Stimulated activated CD8-positive, alpha-beta memory T cell treated with anti-CD3 and anti-CD28 coated beads, Interleukin-12 subunit alpha, Interleukin-12 subunit beta, amount 100 ng/mL, for 1 hour (primary cell): ENCODE measurements at places on chromosomes 12 and 14.
A peak's percentile ranks its signal among the peaks of the same experiment; 100 is the strongest.

DNA sequence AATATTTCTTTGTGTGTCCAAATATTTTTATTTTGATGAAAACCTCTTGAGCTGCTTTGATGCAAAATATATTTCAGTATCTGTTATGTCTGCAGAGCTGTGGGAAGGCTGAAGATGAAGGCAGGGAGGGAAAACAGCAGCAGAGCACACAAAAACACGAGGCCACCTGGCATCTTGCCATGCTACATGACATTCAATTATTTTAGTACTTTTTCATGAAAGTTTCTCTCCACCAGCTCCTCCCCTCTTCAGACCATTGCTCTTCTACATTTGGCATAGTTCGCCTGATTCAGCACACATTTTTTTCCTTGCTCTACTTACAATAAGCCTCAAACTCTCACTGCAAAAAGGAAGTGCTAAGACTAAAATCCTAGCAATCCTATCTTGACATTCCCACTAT, 4.6 kb upstream of the ALX1 start:
- no peak for DNase-seq

DNA sequence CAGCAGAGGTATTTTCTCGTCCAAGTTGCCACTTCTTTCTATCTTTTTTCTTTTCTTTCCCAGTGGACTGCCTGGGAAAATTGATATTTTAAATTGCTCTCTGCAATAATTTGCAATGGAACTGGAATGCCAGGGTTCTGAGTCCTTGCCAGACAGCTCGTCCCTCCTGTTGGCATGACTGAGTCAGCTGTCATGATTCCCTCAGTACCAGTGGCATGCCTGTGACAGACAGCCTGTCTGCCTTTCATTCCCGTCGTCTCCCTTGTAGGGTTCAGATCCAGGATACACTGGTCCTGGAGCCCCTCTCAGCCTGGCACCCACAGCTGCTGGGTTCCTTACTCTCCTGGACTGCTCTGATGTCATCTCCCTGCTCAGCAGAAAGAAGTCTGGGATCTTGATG, 84.8 kb downstream of the PTPN11 start:
- no peak for DNase-seq

- DNase-seq, result no peak
Observed at GRCh38 chr14:93824518-93825234, 36.4 kb upstream of the PRIMA1 start.

GRCh38 chr12:673849-674248, 10.6 kb upstream of the NINJ2 start:
- no peak for DNase-seq

GRCh38 chr12:48311313-48311712, 39.4 kb downstream of the ZNF641 start:
- no peak for DNase-seq

- DNase-seq, result no peak
Observed at GRCh38 chr12:42790761-42791151, 201.2 kb upstream of the PRICKLE1 start.

GRCh38 chr12:120936197-120936596, 32.0 kb upstream of the SPPL3 start:
- DNase-seq, result no peak

GRCh38 chr12:104371043-104371870, 67.7 kb downstream of the EID3 start:
- DNase-seq, result no peak

DNA sequence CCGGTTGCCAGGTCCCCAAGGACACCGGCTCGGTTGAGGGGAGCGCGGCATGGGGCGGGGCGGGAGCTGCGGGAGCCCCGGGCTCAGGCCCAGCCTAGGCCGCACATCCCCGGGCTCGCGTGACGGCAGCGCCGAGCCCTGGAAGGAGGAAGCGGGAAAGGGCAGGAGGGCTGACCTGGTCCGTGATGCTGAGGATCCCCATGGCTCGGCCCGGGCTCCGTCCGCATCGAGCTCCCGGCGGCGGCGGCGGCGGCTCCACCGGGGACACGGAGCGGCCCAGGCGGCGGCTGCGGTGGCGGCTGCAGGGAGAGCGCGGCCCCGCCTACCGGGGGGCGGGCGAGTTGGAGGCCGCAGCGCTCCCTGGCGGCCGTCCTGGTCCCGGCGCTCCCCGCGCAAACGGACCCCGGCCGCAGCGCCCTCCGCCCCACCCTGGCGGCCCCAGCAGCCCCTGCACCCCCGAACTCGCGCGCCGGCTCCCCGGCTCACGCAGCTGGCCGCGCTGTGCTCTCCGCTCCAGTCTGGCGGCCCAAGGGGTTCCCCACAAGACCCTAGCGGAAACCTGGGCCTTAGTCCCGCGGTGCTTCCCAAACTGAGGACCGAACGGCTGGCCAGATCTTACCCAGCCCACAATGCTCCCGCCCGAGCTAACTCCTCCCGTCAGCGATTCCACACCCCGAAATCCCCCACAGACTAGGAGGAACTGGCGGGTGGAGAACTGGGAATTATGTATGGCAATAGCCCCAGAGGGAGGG, at the start of gene ANKRD52:
TSS of gene ANKRD52 (minus strand) at position 317 of the 752 bp plus-strand sequence. CDS start at position 202, 115 bp downstream.
- peak; percentile 55 for DNase-seq

DNA sequence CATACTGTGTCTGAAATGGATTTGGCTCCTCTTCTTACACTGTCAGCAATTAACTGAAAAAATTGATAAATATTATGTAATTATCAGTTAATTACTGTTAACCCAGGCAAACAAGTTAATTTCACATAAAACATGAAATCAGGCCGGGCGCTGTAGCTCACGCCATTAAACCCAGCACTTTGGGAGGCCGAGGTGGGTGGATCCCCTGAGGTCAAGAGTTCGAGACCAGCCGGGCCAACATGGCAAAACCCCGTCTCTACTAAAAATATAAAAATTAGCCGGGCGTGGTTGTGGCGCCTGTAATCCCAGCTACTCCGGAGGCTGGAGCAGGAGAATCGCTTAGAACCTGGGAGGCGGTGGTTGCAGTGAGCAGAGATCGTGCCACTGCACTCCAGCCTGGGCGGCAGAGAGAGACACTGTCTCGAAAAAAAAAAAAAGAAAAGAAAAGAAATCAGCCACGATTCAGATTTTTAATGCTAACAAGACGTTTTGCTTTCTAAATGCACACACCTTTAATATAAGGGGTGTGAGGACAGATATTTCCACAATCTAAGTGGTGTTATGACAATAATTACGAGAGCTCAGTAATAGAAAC, 473 bp upstream of the TMEM19 start:
- DNase-seq, result no peak

- DNase-seq, result no peak
Observed at GRCh38 chr12:50317203-50317602, 33.9 kb upstream of the LIMA1 start.

DNA sequence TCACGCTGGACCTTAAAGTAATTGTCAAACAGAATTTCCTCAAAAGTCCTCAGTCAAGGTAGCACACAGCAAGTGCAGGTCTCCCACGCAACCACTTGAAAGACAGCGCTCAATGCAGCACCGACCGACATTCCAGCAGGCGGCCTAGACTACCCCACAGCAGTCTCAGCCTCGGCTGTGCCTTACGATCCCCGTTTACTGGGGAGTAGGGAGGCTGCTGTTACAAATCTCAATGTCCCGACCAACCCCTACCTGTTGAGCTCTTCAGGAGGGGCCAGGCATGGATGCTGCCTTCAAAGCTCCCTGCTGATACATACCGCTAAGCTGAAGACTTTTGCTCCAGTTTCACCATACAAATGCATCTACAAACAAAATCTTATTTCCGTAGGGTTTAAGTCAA, 21.8 kb downstream of the VPS37B start:
- DNase-seq, result no peak

GRCh38 chr14:66974397-66975025, 214.7 kb upstream of the GARIN2 start:
- DNase-seq, result no peak

GRCh38 chr12:81541121-81541520, 218.0 kb downstream of the PPFIA2 start:
- no peak for DNase-seq

- no peak for DNase-seq
Observed at GRCh38 chr14:22588526-22589095, 413 bp downstream of the DAD1 start.

DNA sequence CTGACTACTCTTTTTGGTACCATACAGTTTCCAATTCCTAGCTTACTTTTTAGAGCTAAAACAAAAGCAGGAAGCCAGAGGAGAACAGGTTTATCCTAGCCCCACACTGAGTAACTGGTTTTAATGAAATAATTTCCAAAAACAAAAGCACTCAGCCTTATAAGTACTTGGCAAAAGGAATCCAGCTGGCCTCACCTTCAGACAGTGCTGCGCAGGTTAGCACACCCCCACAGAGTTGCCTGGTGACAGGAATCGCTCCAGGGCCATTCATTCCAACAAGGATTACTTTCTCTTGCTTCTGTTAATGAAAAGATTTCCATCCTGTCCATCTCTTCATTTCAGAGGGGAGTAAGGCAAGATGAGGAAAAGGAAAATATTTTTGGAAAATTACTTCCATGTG, 84.6 kb downstream of the SCFD1 start:
- DNase-seq, result no peak

GRCh38 chr14:87990682-87991081, 2.3 kb downstream of the GALC start:
- no peak for DNase-seq

GRCh38 chr14:92937051-92937937, 14.3 kb downstream of the CHGA start:
- DNase-seq, result no peak

- peak; percentile 52 for DNase-seq
Observed at GRCh38 chr14:22002860-22003284, 329.3 kb upstream of the OR4E1 start.

DNA sequence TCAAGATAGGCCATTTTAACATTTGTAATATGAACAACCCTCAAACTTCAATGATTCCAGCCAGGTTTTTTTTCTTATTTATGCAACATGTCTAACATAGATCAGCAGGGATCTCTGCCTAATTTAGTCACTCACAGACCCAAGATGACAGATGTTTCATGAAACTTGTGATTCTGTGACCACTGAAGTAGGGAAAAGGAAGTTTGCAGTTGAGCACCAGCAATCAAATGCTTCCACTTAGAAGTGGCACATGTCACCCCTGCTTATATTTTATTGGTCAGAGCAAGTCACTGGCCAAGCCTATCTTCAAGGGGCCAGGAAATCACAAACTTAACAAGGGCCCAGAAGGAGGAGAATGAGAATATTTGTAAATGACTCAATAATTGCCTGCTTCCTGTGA, 150.6 kb downstream of the BCAT1 start:
- DNase-seq, result no peak

GRCh38 chr14:23060536-23061260, 3.4 kb upstream of the CDH24 start:
- DNase-seq, result no peak

DNA sequence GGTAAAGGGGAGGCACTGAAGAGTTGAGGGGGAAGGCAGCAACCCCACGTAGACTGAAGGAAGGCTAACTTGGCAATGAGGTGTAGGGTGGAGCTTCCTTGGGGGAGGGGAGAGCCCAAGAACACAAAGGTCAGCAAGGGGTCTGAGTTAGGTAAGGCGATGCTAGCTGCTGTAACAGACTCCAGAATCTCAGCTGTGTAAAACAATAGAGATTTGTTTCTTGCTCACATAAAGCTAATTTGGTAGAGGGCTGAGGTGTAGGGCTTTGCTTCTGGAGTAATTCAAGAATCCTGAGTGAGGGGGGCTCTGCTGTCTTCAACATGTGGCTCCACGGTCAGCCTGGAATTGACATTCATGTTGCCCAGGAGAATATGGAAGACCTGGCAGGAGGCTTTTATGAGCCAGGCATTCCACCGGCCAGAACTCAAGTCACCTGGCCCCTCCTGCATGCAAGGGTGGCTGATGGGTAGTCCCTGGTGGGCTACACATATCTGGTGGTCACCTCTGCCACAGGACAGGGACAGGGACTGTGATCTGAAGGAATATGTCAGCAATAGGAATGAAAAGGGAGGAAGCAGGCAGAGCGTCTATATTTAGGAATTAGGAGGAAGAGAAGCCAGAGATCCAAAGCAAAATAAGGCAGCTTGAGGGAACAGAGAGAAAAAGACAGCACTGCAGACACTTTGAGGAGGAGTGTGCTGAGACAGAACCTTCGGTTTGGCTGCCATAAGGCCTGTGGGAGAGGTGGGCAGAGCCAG, 153.7 kb downstream of the ZFP36L1 start:
- no peak for DNase-seq
